ENCODE measurements at places on chromosomes 11 and 22.

DNA sequence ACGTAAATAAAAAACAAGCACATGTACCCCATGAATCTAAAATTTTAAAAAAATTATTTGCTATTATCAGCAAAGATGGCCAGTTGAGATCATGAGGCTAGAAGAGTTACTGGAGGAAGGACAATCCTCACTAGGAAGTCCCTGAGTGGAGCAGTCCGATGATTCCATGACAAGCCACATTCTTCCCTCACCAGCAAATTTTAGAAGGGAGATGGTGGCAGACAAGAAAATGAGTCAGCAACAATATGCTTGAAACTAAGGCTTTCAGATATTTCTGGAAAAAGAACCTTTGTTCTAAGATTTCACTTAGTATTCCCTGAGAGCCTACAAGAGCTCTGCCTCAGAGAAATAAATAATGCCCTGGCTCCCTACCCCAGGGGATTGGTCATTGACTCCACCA, 34.9 kb downstream of the P4HA3 start:
- DNase-seq, result no peak
- H3K36me3 ChIP-seq, result no peaks in the 10 kb centered on the region
- H3K4me3 ChIP-seq, result no peak overlapping the region
- no peaks in the 10 kb centered on the region for H3K4me1 ChIP-seq

- H3K4me3 ChIP-seq, result peak overlapping the region; percentile 62
- no peak for DNase-seq
- H3K27ac ChIP-seq, result no peak overlapping the region
- H3K4me1 ChIP-seq, result peaks cover 7% of the 10 kb centered on the region
- peaks cover 71% of the 10 kb centered on the region for H3K27me3 ChIP-seq
- no peaks in the 10 kb centered on the region for H3K36me3 ChIP-seq
These were observed 1.7 kb upstream of the SCUBE2 start for GRCh38 chr11:9092853-9093778.

- no peaks in the 10 kb centered on the region for H3K36me3 ChIP-seq
- H3K4me1 ChIP-seq, result peaks cover 8% of the 10 kb centered on the region
- no peak overlapping the region for H3K4me3 ChIP-seq
- H3K27me3 ChIP-seq, result no peaks in the 10 kb centered on the region
These were observed 41.9 kb downstream of the SVIP start for GRCh38 chr11:22787551-22788162.

DNA sequence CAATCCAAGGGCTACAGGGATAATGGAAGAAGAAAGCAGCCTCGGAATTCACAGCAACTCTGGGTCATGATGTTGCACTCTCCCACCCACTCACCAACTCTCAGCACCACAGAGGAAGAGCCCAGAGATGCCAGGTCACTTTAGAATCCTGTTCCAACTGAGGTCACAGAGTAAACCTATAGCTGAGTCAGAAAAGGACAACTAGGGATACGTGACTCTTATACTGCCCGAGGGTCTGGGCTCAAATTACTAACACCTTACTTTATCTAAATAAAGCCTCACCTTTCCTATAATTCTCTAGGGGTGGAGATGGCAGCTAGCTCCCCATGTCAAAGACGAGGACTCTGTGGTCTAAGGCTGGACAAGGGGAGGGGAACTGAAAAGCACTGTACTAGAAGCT, 24.6 kb downstream of the IL18BP start:
- no peak overlapping the region for H3K27ac ChIP-seq
- no peak overlapping the region for H3K4me3 ChIP-seq
- DNase-seq, result no peak
- H3K36me3 ChIP-seq, result peaks cover 33% of the 10 kb centered on the region
- H3K4me1 ChIP-seq, result peaks cover 24% of the 10 kb centered on the region
- no peaks in the 10 kb centered on the region for H3K27me3 ChIP-seq

DNA sequence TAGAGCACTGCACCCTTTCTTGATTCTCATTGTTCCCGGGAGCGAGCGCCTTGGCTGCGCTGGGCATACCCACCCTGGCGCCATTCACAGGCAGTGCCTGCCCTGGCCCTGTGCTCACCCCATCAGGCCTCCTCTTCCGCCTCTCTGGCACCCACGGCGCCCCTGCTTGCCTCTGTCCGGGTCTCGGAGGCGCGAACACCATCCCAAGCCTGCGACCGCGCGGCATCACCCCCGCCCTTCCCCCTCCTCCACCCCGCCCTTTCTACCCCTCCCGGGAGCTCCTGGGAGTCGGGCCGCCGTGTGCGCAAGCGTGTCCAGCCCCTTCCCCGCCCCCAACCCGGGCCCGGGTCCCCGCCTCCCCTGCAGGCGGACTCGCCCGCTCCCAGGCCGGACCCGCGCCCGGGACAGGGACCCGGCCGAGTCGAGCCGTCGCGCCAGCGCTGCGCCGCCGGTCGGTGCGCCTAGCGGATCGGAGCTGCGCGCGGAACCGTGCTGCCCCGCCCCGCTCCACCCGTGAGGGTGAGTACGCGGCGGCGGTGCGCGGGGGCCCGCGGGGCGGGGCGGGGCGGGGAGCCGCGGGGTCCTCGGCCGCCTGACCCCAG, at the start of gene ST3GAL4:
TSS of gene ST3GAL4 (plus strand) at position 363 of the 602 bp plus-strand sequence. CDS start 50,470 bp downstream, outside the sequence.
- peaks cover 2% of the 10 kb centered on the region for H3K36me3 ChIP-seq
- peak; percentile 74 for DNase-seq
- H3K4me3 ChIP-seq, result peak within 1 kb of the TSS; percentile 98
- no peaks in the 10 kb centered on the region for H3K27me3 ChIP-seq
- H3K27ac ChIP-seq, result peak within 1 kb of the TSS; percentile 94
- peaks cover 47% of the 10 kb centered on the region for H3K4me1 ChIP-seq

- no peak overlapping the region for H3K27ac ChIP-seq
- H3K36me3 ChIP-seq, result peaks cover 18% of the 10 kb centered on the region
- no peak overlapping the region for H3K4me3 ChIP-seq
- peaks cover 33% of the 10 kb centered on the region for H3K4me1 ChIP-seq
These were observed 4.5 kb downstream of the NDUFA6 start for GRCh38 chr22:42086051-42086450.

- peak overlapping the region; percentile 99 for H3K27ac ChIP-seq
- H3K27me3 ChIP-seq, result no peaks in the 10 kb centered on the region
- peaks cover 21% of the 10 kb centered on the region for H3K36me3 ChIP-seq
- DNase-seq, result no peak
- H3K4me1 ChIP-seq, result peaks cover 88% of the 10 kb centered on the region
These were observed 1.3 kb downstream of the DDB1 start for GRCh38 chr11:61331651-61332050.

DNA sequence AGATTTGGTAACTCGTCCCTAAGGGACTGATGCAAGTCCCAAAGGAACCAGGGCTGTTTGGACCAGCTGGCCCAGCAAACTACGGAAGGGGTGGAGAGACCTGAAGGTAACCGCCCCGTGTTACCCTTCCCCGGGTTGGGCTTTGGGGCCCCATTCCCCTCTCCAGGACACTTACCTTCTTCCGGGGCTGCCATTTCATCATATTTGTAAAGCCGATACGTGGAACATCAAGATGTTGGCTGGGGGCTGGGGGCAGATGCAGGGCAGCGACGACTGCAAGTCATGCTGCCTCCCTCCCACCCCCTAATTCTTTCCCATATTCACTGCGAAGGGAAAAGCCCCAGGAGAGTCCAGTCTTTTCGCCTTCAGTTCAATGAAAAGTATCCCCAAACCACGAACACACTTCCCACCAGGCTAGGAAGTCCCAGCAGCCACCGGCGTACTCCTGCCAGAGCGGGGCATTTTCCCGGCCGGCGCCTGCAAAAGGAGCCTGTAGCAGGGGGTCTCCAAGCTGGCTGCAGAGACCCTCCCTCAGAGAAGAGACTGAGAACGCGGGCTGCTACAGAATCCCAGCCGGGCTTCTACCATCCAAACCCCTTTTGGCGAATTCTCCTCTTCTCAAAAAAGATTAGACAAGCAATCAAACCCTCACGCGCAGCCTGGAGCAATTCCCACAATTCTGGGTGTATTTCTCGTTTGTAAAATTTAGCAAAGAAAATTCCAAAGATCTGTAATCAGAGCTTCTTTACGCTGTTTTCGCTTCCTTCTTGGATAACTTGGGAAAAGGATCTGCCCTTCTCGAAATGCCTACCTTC, 236.7 kb downstream of the TTC28 start:
- H3K4me1 ChIP-seq, result peaks cover 27% of the 10 kb centered on the region
- no peaks in the 10 kb centered on the region for H3K36me3 ChIP-seq
- H3K4me3 ChIP-seq, result peak overlapping the region; percentile 92
- DNase-seq, result peak; percentile 31
- peak overlapping the region; percentile 81 for H3K27ac ChIP-seq
- H3K27me3 ChIP-seq, result peaks cover 6% of the 10 kb centered on the region

DNA sequence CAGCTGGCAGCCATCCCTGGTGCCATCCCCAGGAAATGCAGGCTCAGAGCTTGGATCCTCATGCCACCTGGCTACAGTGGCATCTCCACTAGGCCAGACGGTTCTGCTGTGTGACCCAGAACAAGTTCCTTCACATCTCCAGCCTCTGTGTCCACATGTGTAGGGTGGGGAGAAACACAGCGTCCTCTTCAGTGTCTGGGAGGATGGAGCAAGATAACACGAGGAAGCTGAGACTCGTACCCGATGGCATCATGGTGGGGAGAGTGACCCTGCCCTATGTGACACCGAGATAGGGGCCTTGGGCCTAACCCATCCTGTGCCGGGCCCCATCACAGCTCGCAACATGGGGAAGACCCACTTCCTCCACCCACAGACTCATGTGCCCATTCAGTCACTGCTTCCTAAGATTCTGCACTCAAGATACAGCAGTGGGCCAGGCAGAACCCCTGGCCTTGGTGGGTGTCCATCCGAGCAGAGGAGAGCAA, 78.5 kb downstream of the MORC2 start:
- no peak overlapping the region for H3K27ac ChIP-seq
- H3K4me3 ChIP-seq, result no peak overlapping the region
- peaks cover 24% of the 10 kb centered on the region for H3K4me1 ChIP-seq
- H3K27me3 ChIP-seq, result no peaks in the 10 kb centered on the region
- DNase-seq, result no peak
- H3K36me3 ChIP-seq, result no peaks in the 10 kb centered on the region

DNA sequence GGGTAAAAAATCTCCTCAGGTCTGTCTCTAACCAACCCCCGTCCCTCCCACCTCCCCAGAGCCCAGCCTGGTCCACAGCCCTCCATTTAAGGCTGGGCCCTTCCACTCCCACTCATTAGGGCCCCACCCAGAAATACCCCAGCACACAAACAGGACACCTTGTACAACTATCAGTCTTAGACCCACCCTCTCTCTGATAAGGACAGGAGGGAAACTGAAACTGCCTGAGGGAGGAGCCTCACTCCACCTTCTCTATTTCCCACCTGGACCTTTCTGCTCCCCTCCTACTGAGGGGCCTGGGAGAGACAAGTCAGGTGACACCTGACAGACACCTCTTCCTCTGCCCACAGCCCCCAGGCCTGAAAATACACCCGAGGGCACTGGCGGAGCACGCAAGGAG, 90.2 kb downstream of the PLEKHA7 start:
- no peak overlapping the region for H3K27ac ChIP-seq
- H3K4me1 ChIP-seq, result peaks cover 19% of the 10 kb centered on the region
- peaks cover 51% of the 10 kb centered on the region for H3K27me3 ChIP-seq
- peak overlapping the region; percentile 94 for H3K4me3 ChIP-seq
- no peak for DNase-seq
- no peaks in the 10 kb centered on the region for H3K36me3 ChIP-seq

- H3K4me1 ChIP-seq, result peaks cover 24% of the 10 kb centered on the region
- H3K27me3 ChIP-seq, result peaks cover 36% of the 10 kb centered on the region
These were observed 1.5 kb downstream of the ZNRF3 start for GRCh38 chr22:28884747-28885350.

DNA sequence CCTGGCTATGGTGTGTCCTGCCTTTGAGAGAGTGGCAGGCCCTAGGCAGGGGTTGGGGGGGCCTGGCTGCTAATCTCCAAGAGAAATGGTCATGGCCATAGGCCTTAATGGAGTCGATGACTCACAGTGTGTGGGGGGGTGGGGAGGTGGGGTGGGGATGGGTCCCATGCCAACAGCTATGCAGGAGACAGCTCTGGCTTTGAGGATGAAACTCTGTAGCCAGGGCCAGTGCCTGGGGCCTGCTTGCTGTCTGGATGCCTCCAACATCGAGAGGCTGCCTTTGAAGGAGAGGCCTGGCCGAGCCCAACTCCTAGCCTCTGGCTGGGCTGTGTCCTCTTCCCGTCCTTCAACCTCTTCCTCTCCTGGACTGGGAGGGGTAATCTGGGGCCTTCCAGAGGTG, 23.9 kb upstream of the TSPAN18 start:
- H3K4me3 ChIP-seq, result no peak overlapping the region
- H3K36me3 ChIP-seq, result peaks cover 4% of the 10 kb centered on the region
- H3K27ac ChIP-seq, result no peak overlapping the region
- DNase-seq, result no peak

- H3K27ac ChIP-seq, result no peak overlapping the region
- H3K4me1 ChIP-seq, result peaks cover 51% of the 10 kb centered on the region
- no peak for DNase-seq
- H3K27me3 ChIP-seq, result no peaks in the 10 kb centered on the region
These were observed 1.6 kb downstream of the NPAT start for GRCh38 chr11:108220721-108221336.

GRCh38 chr11:20536784-20537183, 62.6 kb upstream of the SLC6A5 start:
- H3K27ac ChIP-seq, result no peak overlapping the region
- DNase-seq, result no peak
- no peaks in the 10 kb centered on the region for H3K36me3 ChIP-seq
- no peaks in the 10 kb centered on the region for H3K4me1 ChIP-seq

DNA sequence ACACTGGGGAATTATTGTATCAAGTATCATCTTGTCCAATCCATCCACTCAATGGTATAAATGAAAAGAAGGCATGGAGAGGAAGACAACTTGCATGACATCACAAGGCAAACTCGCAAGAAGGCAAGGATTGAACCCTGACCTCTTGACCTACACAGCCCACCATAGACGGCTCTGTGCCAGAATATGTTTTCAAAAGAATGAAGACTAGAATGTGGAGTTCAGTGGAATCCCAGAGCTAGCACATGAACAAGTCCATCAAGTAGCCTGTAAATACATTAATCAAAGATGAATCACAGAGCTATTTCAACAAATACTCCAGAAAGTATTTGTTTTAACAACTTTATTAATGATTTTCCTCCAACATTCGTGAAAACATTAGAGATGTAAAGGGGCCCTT, 189.7 kb downstream of the GUCY1A2 start:
- H3K27ac ChIP-seq, result no peak overlapping the region
- no peaks in the 10 kb centered on the region for H3K27me3 ChIP-seq
- peaks cover 1% of the 10 kb centered on the region for H3K36me3 ChIP-seq
- DNase-seq, result no peak
- H3K4me1 ChIP-seq, result no peaks in the 10 kb centered on the region

- no peaks in the 10 kb centered on the region for H3K27me3 ChIP-seq
- H3K4me1 ChIP-seq, result peaks cover 49% of the 10 kb centered on the region
- H3K4me3 ChIP-seq, result peak overlapping the region; percentile 73
- peak overlapping the region; percentile 79 for H3K27ac ChIP-seq
These were observed 3.3 kb upstream of the BCL9L start for GRCh38 chr11:118928870-118929500.

Data from activated T-cell treated with anti-CD3 and anti-CD28 coated beads, Interleukin-2, amount 50 U/mL, for 72 hours (primary cell).